CD8-positive, alpha-beta memory T cell (primary cell): ENCODE measurements at places on chromosomes 2 and 18.

DNA sequence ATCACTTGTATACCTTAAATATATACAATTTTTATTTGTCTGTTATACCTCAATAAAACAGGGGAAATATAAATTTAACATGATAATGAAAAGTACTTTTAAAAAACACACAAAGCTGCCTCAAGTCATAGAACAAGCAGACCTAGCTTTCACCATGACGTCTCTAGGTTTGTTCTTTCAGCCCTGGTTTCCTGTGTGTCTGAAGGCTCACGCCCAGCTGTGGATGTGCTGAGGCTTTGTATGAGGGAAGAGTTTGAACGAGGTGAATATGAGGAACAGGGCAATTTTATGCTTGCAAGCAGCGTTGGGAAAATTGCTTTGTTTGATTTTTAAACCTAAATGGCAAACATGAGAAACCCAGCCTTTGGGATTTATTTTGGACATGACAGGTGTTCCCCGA, 15.3 kb downstream of the SH3RF3 start:
- DNase-seq = peak; percentile 63

- DNase-seq = no peak
Observed at GRCh38 chr18:43846299-43846698, 569.0 kb upstream of the SYT4 start.

DNA sequence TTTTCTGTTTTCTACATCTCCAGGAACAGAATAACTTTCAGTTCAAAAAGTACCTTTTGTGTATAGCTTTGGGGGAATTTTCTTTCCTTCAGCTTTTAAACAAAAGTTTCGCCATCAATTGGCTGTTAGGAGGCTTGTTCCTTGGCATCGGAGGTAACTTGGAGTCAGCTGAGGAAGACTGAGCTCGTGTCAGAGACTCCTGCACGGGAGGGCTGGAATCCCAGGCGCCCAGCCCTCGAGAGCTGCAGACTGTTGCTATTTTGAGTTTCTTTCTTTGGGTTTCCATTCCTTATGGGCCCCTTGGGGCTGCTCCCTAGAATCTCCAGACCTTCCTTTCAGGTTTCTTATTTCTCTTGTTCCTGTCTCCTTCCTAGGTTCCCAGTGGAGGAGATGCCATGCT, 8.1 kb downstream of the EMILIN2 start:
- no peak for DNase-seq

- DNase-seq = no peak
Observed at GRCh38 chr2:207161247-207162123, 4.3 kb downstream of the KLF7 start.

GRCh38 chr2:239939736-239940483, 85.2 kb downstream of the NDUFA10 start:
- no peak for DNase-seq

GRCh38 chr2:175766880-175767279, 235.2 kb downstream of the LNPK start:
- DNase-seq = no peak
